ENCODE measurements at places on chromosomes 12 and 14.

- DNase-seq: no peak
These were observed 402.8 kb downstream of the AEBP2 start for GRCh38 chr12:19842116-19842515.

- no peak for DNase-seq
These were observed 21.5 kb upstream of the TC2N start for GRCh38 chr14:91888641-91889476.

DNA sequence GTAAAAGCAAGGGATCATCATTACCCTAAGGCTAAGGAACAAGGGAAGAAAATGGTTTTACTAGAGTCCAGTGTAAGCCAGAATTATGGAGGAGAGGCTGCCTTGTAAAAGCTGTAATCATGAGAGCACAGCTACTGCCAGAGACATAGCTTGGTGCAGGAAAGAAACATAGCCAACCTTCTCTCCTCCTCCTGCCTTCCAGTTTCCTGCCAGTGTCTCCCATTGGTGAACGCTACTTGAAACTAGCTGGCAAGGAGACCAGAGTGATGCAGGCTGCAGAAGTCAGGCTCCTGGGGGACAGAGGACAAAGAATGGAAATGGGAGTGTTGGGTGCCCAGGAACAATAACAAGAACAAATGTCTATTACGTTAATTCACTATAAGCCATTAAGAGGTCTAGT is 158.5 kb downstream of the NELL2 start:
- no peak for DNase-seq

GRCh38 chr12:52259657-52260243 is 14.7 kb upstream of the KRT86 start:
- peak; percentile 18 for DNase-seq

GRCh38 chr12:4567073-4567881 is 5.3 kb downstream of the DYRK4 start:
- DNase-seq: peak; percentile 53

DNA sequence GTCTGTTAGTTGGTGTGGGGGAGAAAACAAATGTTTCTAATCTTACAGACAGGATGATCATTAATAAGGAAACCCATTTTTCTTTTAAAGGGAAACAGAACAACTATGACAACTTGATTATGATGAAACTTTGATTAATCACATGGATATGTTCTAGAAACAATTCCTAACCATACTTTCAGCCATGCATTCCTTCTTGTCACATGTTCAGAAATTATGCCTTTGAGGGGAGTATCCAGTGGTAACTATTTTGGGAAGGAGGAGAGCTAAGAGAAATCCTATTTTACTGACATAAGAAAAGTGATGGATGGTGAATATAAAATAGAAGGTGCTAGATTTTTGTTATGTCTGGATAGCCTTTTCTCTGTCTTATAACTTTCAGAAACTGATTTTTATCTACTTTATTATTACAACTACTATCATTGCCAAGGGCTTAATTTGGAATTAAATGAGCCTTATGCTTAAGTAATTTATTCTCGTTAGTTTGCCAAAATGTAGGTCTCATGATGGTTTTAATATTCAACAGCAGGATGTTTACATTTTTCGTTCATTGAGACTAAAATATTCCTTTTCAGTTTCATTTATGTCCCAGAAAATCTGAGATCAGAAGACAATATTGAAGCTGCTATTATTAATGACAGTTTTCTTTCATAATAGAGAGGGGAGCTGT is 200.1 kb downstream of the TMTC2 start:
- DNase-seq: no peak

All from GM20000 (cell line).